ENCODE measurements at places on chromosomes 4 and X.
A peak's percentile ranks its signal among the peaks of the same experiment; 100 is the strongest.

GRCh38 chr4:9970399-9971011, 50.8 kb downstream of the SLC2A9 start:
- DNase-seq: no peak

DNA sequence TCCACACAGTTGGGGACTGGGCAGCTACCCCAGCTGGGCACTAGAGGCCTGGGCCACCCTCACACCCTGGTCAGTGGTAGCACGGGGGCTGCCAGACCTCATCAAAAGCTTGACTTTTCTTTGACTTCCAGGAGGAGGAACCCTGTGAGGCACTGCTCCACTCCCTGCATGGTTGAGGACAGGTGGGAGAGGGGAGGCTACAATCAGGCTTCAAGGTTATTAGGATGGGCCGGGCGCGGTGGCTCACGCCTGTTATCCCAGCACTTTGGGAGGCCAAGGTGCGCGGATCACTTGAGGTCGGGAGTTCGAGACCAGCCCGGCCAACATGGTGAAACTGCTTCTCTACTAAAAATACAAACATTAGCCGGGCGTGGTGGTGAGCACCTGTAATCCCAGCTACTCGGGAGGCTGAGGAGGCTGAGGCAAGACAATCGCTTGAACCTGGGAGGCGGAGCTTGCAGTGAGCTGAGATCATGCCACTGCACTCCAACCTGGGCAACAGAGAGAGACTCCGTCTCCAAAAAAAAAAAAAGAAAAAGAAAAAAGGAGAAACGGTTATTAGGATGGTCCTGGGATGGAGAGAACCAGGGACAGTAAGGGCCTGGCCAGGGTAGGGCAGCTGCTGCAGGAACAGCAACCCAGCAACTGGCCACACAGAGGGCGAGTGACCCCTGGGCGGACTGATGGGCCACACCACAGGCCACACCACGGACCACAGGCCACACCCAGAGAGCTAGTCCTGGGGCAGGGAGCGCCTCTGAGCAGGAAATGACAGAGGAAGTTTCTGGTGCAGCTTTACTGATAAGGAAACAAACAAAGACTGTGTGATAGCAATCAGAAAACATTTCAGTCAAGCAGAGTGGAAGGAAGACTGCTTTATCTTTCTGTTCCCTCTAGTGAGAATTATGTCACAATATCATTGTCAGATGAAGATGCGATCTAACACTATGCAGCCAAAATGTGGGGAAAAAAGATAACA, 20.5 kb upstream of the OPN1LW start:
- DNase-seq: no peak

- DNase-seq: no peak
Measured at GRCh38 chr4:77196866-77197265, 39.9 kb downstream of the CCNG2 start.

DNA sequence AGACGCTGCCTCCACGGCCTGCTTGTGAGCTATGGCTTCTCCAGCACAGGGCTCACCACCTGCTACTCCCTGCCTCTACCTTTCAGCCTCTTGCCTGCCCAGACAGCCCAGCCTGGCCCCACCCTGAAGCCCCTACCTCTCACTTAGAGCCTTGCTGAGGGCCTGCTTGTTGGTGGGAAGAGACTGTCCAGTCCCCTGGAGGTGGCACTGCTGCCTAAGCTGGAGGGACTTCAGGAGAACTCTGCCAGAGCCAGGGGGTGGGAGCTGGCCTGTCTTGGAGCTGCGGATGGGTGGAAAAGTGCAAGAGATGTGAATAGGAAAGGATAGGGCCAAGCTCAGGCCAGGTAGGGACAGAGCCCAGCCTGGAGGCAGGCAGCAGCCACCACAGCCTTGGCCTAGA, 2.7 kb upstream of the ZNF185 start:
- no peak for DNase-seq

DNA sequence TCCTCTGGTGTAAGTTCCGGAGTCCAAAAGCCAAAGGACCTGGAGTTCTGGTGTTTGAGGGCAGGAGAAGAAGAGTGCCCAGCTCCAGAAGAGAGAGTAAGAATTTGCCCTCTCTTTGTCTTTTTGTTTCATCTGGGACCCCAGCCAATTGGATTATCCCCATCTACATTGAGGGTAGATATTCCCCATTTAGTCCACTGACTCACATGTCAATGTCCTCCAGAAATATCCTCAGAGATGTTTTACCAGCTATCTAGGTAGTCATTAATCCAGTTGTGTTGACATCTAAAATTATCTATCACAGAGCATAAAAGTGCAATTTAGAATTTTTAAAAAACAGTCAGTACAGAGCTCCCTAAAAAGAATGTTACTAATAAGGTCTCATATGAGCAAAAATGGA, 132.9 kb upstream of the TMEM47 start:
- DNase-seq: no peak

DNA sequence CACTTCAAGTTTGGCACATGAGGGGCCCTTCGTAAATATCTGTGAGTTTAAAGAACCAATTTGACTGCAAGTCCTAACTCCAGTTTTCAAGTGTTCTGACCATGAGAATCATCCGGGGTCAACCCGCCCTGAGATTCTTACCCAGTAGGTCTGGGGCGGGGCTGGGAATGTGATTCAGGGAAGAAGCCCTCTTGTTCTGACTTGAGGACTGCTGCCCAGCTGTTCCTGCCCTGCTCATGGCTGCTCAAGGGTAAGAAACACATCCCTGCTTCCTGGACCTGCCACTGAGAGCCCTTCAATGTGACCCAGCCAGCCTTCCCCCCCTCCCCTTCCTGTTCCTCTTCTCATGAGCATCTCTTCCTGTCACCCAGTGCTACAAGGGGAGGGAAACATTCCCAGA, 92.7 kb upstream of the PGRMC2 start:
- DNase-seq: no peak

DNA sequence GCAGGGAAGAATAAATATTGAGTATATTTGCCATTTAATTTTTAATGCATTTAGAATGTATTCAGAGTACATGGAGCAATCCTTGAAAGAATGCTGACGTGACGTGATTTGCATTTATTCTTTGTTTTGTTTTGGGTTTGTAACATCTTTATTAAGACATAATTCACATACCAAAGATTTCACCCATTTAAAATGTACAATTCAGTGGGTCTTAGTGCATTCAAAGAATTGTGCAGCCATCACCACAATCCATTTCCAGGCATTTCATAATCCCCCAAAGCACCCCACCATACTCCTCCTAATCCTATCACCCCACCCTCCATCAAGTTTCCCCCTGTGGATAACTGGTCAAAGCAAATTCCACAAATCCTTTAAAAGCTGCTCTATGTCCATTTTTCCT, 87.4 kb downstream of the FAM9B start:
- no peak for DNase-seq

GRCh38 chr4:185201977-185202962, 1.5 kb downstream of the CFAP97 start:
- DNase-seq: peak; percentile 32

GRCh38 chr4:102994803-102995202, 24.7 kb downstream of the SLC9B1 start:
- no peak for DNase-seq

- no peak for DNase-seq
Measured at GRCh38 chr4:106618956-106619355, 250.4 kb upstream of the GIMD1 start.

DNA sequence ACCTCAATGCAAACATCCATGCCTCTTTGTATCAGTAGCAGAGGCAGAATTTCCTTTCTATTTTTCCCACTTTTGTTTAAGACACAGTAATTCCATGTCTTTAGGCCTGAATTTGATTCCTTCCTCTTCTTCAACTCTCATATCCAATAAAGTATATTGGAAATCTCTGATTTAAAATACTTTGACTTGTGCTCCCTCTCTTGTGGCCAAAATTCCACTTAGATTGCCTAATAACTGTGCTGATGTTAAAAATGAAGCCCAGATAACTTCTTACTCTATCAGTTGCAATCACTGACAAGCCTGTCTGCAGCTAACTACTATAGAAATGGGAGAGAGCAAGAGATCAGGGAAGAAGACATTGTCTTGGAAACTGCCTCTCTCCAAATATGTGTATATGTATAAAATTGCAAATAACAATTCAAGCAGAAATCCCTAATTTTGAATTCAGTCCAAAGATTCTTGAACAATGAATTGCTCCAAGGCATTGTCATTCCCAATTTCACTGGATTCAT, 163.5 kb upstream of the SPIN4 start:
- DNase-seq: no peak

DNA sequence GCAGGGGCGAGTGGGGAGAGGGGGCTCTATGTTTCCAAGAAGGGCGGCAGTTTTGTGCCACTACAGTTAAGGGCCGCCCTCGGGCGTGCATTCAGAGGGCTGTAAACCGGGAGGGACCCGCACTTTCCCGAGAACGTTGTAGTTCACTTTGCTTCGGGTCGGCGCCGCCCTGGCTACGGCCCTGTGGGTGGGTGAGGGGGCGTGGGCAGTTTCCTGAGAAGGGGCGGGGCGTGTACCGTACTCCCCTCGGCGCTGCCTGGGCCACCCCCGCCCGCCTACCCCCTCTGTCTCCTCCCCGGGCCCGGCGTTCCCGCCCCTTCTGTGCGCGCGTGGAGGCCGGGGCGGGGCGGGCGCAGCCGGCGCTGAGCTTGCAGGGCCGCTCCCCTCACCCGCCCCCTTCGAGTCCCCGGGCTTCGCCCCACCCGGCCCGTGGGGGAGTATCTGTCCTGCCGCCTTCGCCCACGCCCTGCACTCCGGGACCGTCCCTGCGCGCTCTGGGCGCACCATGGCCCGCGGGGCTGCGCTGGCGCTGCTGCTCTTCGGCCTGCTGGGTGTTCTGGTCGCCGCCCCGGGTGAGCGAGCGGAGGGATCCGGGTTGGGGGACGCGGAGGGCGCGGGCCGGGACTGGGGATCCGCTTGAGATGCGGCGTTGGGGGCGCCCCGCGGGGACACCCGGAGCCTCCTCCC, at the start of gene CD99:
TSS of gene CD99 (plus strand) at position 440 of the 687 bp plus-strand sequence. CDS start at position 506, 66 bp downstream.
- peak; percentile 86 for DNase-seq

- no peak for DNase-seq
Measured at GRCh38 chr4:119898211-119898610, 168.4 kb downstream of the MAD2L1 start.

GRCh38 chr4:139367421-139368090, 65.3 kb upstream of the NDUFC1 start:
- no peak for DNase-seq

DNA sequence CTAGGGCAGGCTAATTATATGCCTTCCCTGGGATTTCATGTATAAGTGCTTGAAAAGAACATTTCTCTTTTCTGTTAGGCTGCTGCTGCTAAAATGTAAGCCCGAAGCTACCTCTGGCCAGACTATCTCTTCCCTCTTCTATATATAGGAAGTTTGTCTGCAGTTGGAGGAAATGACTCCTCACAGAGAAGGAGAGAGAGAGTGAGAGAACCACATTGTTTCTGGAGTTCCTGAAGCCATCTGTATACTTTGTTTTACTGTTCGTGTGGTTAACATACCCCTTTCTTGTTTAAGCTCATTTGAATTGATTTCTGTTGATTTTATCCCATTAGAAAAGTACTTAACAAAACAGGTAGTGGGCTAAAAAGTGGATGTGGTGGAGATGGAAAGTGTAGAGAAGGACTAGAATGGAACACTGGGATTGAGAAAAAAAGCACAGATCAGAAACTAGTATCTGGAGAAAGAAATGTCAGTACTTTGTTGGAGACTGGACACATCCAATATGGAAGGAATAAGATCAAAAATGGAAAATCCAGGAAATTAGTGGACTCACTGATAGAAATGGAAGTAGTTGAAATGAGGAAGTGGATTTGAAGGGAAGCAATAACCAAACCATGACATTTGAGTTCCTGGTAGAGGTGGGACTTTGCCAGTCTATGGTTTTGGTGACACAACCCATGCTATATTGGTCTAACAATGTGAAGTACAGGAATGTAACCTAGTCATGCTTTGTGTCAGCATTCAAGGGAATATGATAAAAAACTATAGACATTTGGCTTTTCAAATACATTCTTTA, 112.6 kb downstream of the TMA16 start:
- no peak for DNase-seq

DNA sequence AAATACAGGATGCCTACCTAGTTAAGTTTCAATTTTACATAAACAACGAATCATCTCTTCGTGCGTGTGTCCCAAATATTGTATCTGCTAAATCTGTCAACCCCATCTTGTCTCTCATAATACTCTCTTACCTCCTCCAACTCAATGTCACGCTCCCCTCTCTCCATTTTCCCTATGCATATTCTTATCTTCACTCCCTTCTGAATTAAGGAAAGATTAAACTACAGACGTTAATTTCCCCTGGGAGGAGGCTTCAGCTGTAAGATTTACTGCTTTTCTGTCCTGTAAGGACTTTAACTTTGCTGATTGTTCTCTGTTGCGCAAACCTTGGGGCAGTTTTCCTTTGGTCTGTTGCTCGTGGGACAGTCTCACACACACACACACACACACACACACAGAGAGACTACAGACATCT, 455 bp upstream of the ABCB7 start:
- DNase-seq: no peak

DNA sequence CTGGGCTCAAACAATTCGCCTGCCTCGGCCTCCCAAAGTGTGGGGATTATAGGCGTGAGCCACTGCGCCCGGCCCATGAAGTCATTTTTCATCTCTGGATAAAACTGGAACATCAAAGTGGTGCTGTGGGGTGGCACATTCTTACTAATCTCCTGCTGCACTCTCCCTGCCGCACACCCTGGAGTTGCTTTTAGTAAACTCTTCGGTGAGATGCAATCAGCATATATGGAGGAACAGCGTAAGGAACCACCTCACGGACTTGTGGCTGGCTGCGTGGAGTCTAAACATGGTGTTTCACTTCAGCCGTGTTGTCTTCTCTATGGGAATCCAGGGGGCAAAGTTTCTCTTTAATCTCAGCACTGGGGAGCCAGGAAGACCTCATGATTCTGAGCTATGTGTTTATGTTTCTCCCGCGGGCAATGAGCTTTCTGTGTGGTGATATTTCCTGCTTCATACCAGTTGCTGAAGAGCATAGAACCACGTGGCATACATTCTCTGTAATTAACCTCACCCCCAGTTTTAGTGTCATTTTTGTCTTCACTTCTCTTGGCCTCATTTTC, 2.1 kb upstream of the RHOH start:
- DNase-seq: no peak

DNA sequence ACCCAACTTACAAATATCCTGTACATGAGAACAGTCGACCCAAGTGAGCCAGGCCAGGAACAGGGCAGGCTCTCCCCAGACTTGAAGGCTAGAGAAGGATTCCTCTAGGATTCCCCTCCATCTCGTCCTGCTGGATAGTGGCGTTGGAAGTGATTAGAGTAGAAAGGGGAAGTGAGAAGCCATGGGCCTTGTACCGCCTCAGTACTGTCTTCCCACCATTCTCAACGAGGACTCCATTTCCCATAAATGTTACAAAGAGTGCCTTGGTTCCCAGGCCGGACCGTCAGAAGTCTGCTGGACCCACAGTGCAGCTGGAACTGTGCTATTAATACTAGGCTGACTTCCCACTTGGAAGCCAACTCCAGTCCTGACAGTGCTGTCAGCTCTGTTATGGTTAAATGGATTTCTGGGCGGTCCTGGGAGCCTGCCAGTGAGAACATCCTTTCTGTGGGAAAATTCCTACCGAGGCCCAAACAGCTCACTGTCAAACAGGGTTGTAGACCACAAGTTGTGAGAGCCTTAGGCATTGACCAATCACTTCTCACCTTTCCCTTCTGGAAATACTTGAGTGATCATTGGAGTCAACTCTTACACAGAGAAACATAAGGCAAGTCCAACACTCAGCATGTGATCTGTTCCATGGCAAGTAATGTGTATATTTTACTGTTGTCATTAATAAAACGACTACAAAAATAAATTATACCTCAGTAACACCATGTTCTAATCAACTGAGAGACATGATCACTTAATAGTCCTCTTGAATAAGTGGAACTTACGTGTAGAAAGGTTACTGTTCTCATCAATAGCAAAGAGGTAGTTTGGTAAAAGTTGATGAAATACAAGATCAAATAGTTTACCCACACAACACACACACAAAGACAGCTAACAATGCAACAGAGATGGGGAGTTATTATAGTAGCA, 58.4 kb downstream of the AMELX start:
- DNase-seq: no peak

All from neural progenitor cell (in vitro differentiated cells).